ENCODE measurements at places on chromosomes 1 and 21. TPM values are rescaled to one million over a fixed set of nuclear protein-coding genes. Genes with fewer than 3 reads are reported as not detected.

SLAMF8 gene
- total RNA-seq = not detected

LORICRIN gene
- not detected for total RNA-seq

PLPP3 gene
- total RNA-seq = 435 TPM

MYOC gene
- total RNA-seq = 1.3 TPM

ASTN1 gene
- under 0.01 TPM for total RNA-seq

Measured in bronchial smooth muscle cell (primary cell).